ENCODE measurements at places on chromosomes 5 and 9.
A peak's percentile ranks its signal among the peaks of the same experiment; 100 is the strongest.

DNA sequence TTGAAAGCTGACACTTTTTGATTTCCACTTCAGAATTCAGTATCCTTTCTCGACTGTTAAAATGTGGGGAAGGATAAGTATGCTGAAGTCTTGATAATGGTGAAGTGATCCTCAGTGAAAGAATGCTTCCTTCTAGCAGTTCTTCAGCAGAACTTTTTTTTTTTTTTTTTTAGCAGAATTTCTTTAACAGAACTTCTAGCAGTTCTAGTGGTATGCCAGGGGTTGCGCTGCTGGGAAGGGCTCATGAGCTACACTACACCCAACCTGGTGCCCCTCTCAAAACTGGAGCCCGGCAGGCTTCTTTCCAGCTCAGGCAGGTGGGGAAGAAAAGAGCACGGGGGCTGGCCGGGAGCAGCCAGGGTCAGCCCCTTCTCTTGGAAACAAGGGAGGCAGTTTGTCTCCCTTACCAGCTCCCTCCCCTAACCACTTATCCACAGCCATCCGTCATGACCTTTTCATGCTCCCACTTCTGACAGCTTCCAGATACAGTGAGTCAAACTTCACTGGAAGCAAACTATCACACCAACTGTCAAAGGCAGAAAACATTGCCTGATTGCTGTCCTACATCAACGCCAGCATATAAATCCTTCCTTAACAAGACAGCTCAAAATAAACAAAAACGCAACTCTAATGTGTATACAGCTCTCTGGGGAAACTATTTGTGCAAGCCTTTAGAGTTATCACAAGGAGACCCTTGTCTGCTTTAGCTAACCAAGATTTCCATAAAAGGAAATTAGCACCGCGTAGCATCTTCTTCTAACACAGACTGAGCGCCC lies 211.5 kb downstream of the GAPVD1 start:
- no peak for DNase-seq

- no peak for DNase-seq
Observed at GRCh38 chr9:121597698-121598166, 53.7 kb upstream of the DAB2IP start.

GRCh38 chr9:37417252-37417803 lies 5.2 kb upstream of the GRHPR start:
- DNase-seq, result no peak

DNA sequence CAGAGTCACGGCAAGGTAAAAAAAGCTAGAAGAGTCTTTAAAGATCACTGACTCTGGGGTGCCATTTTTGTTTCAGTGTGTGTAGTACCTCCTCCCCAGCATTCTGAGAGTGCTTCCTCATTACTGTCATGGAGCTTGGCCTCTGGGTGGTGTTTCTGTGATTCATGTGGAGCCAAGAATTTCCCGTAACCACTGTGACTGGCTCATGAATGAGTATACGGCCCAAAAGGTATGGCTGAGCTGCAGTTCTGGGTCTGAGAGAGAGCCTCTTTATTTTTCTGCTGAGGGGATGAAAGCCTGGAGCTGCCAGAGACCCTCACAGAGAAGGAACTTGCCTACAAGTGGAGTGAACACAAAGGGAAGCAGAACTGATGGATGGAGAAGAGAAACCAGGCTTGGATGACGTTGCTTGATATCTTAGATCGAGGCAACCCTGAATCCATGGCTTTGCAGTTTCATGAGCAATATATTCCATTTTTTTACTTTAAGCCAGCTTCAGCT lies 85.6 kb downstream of the PTTG1 start:
- DNase-seq, result peak; percentile 14

- no peak for DNase-seq
Observed at GRCh38 chr9:82418334-82418733, 429.8 kb downstream of the SPATA31D1 start.

DNA sequence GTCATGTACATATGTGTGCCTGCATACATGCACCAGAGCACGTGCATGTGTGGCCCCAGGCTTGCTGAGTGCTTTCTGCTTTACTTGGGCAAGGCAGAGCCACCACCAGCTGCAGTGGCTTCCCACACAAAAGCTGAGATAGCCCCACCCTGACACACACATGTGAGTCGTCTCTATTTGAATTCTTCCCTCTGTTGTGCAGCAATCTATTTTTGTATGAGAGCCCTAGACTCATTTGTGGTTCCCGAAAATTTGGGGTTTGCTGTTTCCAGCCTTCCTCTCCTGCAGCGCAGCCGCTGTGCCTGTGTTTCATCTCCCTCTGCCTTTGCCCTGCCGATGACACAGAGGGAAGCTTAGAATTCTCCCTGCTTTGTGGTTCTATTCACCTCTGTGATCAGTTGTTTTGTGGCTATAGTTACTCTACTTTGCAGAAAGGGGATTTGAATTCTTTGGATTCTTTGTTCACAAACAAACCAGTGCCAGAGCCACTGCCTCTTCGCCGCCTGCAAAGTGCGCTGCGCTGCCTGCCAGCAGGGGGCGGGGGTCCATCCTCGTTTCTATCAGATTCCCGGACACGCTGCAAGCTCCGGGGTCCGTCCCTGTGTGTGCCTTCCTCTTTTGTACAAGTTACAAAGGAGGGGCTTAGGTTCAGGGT lies 95.8 kb upstream of the DAP start:
- peak; percentile 53 for DNase-seq

DNA sequence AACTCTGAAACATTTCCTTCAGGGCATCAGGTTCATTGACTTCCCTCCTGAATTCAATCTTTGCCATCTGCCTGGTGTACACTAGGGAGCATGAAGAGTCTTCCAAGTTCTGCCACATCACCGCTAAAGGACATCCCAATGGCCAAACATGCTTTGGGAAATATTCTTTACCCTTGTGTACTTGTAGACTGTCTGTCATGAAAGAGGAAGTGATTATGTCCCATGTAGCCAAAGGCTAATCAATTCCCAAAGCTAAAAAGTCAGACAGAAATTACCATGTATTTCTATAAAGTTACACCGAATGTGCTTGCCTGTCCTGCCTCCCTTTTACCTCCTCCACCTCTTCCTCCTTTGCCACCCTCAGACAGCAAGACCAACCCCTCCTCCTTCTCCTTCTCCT lies 28.9 kb upstream of the RECK start:
- DNase-seq, result no peak

DNA sequence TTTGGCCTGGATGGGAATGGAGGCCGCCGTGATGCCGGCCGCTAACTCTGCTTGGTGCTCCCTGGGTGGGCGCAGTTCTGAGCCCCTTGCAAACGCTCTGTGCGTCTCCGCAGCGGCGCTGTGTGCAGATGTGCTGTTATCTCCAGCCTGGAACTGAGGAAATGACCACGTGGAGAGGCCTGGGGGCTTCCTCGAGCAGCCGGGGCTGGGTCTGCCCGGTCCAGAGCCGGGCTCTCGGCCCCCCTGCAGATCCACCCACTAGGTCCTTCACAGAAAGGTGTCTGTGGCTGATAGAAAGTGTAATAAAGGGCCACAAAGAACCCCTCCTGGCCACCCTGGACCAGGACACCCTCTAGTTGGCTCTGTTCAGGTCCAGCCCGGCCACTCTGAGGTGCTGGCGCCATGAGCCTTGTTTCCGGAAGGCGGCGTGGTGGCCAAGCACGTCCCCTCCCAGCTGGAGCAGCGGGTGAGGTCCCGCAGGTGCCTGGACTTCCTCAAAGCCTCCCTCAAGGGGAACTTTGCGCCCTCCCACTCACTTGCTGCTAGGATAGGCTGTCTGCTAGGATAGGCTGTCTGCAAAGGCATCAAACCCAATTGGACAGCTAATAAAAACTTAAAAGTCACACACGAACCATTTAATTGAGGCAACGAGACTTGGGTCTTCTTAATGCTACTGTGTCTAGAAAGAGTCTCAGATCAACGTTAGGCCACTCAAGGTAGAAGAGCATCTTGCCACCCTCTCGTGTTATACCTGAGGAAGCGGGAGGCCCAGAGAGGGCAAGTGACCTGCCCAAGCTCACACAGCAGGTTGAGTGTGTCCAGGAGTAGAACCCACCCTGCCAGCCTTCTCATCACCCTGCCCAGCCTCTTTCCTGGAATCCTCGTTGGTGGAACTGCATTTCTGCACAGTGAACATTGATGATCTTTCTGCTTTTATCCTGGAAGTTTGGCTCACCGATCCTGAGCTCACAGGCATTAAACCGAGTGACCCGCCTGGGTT lies 109.3 kb upstream of the FCN2 start:
- peak; percentile 28 for DNase-seq

Data from activated naive CD8-positive, alpha-beta T cell treated with anti-CD3 and anti-CD28 coated beads, Interleukin-2, amount 50 U/mL, for 24 hours (primary cell).